ENCODE measurements at places on chromosomes 7 and 10.

DNA sequence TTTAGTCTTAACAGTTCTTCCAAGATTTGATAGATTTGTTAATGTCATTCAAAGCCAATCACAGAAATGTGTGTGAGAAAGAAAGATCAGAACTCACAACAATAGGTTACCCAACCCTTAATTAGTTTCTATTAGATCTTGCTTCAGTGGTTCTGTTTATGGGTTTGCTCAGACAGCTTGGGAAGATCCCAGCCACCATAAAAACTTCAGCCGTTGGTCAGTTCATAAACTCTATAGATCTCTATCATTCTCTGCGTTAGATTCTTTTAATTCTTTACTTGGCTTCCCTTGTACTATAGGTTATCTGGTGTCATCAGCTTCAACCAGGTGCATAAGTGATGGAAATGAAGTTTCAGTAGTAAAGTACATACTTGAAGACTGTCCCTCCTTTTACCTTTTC is 54.4 kb downstream of the ZNF277 start:
- no peak for DNase-seq

DNA sequence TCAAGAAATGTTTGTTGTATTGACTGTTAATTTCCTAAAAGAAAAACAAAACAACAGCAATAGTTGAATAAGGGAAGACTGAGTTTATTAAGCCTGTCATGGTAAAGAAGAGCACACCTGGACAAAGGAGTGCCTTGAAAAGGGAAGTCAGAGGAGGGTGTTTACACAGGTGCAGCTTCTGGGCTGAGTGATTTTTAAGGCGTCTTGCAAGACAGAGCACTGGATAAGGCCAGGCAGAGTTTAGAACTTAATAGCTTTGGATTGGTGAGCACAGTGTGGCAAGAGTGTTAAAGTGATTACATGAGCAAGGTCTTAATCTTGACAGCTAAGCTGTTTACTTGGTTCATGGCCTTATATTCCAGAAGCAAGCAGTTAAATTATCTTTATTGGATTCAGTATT is 423.2 kb downstream of the CNTNAP2 start:
- no peak for DNase-seq

DNA sequence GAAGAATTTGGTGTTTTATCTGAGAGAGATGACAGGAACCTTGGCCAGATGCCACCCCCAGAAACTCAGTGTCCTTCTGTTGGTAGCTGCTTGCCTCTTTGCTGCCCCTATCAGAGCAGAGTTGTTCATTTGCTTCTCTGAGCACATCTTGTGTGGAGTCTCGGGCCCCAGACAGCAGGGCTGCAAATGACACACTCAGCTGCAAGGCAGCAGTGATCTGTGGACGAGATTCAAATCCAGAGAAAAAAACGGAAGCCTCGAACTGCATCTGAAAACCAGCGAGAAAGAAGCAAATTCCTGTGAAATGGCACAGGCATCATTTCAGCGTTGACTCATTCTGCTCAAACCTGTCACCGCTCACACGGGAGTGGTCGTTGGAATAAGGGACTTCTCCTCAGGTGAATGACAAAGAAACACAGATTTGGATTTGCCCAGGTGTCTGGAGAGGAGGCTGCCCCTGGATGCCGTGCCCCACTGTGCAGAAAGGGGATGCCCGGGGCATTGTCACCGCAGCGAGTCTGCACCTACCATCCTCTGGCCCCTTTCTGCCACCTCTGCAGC is 144.7 kb downstream of the PFKFB3 start:
- no peak for DNase-seq

DNA sequence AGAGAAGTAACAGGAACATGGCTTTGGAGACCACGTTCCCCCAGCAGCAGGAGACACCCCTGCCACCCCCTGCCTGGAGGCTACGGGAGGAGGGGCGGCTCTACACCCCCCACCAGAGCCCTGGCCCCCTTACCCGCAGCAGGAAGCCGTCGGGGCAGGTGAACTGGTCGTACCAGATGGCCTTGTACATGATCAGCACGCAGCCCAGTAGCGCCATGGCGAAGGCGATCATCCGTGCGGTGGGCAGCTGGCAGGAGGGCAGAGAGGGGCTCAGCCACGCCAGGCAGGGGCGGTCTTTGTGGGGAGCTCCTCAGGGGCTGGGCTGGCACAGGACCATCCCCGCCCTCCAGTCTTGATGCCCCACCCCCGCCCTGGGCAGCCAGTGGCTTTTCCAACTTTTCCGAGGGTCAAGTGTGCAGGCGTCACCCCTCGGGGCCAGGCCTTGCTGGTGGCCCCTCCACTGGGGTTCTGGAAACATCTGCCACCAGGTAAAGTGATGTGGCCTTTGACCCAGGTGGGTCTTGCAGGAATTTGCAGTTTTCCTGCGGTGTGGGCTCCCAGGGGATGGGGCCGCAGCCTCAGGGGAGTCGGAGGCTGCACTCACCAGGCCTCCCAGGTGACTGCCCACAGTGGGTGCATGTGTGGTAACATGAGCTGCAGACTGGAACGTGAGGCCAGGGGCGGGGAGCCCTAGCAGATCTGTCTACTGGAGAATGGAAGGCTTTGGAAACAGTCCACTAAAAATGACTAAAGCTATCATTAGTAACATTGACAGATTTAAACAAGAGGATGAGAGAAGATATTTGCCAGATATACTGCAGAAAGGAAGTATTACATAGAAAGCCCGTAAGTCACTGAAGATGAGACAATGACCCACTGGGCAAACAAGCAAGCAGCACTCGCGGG is 9.7 kb downstream of the CALY start:
- DNase-seq: no peak

- no peak for DNase-seq
Measured at GRCh38 chr7:3605222-3605621, 304.2 kb downstream of the SDK1 start.

GRCh38 chr10:81847675-81848074 is 27.3 kb upstream of the NRG3 start:
- no peak for DNase-seq

DNA sequence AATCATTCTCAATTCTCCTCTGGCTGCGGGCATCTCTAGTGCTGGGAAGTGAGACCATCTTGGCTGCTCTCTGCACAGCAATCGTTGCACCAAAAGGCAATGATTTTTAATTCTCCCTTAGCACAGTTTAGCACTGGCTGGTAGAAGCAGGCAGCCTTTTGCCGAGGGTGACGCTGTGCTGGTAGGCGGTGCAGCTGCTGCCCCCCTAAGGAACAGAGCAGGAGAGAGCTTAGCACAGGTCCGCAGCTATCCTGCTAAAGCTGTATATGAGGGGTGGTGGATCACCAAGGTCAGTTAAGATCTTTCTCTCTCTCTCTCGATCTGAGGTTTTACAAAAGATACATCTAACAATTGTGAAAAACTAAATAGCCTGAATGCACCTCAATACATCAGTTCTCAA is 390.1 kb downstream of the GATA3 start:
- DNase-seq: no peak

- DNase-seq: no peak
Measured at GRCh38 chr10:103692952-103693811, 162.2 kb downstream of the SH3PXD2A start.

GRCh38 chr7:134820295-134820694 is 40.9 kb downstream of the CALD1 start:
- DNase-seq: no peak

DNA sequence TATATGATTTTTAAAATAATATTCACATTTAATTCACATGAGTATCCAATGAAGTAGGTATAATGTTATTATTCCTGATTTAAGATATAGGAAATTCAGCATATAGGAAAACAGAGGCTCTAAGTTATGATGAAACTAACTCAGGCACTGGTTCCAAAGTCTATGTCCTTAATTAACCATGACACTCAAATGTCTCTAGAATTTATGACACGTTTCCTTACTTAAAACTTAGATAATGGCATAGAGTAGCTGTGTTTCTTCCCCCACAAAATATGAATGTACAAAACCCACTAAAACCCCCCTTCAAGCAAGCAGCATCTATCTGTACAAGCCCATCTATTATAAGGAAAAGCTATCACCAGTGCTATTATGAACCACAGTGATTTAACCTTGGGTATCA is 72.9 kb upstream of the CDK1 start:
- DNase-seq: no peak

GRCh38 chr10:115558252-115558651 is 465.1 kb downstream of the ATRNL1 start:
- DNase-seq: no peak

DNA sequence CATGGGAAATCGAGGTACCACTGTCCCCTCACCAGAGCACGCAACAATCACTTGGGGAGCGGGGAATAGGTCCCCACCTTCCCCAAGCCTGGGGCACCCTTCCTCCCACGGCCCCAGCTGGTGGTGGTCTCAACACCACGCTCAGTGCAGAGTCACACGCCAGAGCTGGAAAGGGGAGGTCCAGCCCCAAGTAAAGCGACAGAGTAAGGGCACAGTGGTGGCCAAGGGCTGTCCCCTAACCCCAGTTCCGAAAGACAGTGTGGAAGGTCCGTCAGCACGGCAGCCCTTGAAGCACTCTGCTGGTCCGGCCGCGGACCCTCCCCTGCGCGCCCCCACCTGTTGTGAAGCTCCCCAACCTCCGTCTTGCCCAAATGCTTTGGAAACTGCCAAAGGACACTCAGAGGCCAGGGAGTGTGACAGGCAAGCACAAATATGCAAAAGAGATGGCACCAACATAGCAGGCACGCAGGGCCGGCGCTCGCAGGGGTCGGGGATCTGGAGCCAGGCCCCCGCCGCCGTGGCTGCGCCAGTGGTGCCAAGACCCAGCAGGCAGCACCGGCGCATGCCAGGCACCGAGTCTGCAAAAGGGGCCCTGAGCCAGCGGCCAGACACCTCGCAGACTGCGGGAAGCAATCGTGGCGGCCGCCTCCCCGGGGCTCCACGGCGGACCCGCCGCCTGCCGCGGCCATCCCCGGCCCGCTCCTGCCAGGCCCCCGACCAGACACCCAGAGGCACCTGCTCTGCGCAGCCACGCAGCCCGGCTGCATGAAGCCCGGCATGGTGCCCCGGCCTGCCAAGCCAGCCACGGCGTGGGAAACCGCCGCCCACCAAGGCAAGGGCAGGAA is 51.6 kb upstream of the SRRM3 start:
- DNase-seq: no peak

- DNase-seq: no peak
Measured at GRCh38 chr10:74949843-74950765, 123.7 kb downstream of the KAT6B start.
